A549 treated with DMSO at 1 μM for 4 hours (cell line): ENCODE measurements at places on chromosomes 1 and 21. TPM values are rescaled to one million over a fixed set of nuclear protein-coding genes. Genes with fewer than 3 reads are reported as not detected.

Gene FAM131C
- 11.0 to 18.2 TPM (median 15.0 TPM) in 5 replicates for total RNA-seq

Gene C8B
- not detected in 5 replicates for total RNA-seq

Gene LRRC8C
- total RNA-seq = 16.2 to 23.7 TPM (median 20.5 TPM) in 5 replicates

Gene BMP8B
- 3.8 to 4.8 TPM (median 4.4 TPM) in 5 replicates for total RNA-seq

Gene RHBDL2
- 1.8 to 2.7 TPM (median 2.2 TPM) in 5 replicates for total RNA-seq
